Prostate gland (tissue), 2 donors: ENCODE measurements at places on chromosomes 4 and X. TPM values are rescaled to one million over a fixed set of nuclear protein-coding genes. Genes with fewer than 3 reads are reported as not detected.

GRCh38 chrX:123138473-123138872 is 45.6 kb upstream of the GRIA3 start:
- no peak for DNase-seq

- no peak for DNase-seq
Measured at GRCh38 chr4:14223461-14223860, 595.9 kb upstream of the BOD1L1 start.

- no peak for DNase-seq
Measured at GRCh38 chr4:121829511-121829910, 5.8 kb upstream of the CCNA2 start.

GRCh38 chr4:163707873-163708272 is 213.4 kb downstream of the TMA16 start:
- no peak for DNase-seq

DNA sequence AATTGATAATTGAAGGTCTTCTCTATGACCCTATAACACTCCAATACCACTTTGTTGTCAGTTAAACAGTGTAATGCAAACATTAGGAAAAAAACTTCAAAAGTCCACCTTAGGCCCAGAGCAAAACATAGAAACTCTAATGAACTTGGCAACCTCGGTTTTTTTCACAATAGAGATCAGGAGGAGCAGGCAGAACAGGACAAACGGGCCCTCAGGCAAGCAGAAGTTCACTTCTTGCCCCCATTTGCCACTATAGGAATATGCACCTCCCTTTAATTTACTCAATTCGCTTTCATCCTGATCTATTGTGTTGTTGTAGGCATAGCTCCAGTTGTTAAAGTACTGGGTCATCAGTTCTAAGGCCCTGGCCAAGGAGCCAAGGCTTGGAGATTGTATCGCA is 18.2 kb downstream of the ACOX3 start:
- DNase-seq, result peak; percentile 85

GRCh38 chr4:14853176-14853943 is 148.9 kb upstream of the CPEB2 start:
- no peak for DNase-seq

DNA sequence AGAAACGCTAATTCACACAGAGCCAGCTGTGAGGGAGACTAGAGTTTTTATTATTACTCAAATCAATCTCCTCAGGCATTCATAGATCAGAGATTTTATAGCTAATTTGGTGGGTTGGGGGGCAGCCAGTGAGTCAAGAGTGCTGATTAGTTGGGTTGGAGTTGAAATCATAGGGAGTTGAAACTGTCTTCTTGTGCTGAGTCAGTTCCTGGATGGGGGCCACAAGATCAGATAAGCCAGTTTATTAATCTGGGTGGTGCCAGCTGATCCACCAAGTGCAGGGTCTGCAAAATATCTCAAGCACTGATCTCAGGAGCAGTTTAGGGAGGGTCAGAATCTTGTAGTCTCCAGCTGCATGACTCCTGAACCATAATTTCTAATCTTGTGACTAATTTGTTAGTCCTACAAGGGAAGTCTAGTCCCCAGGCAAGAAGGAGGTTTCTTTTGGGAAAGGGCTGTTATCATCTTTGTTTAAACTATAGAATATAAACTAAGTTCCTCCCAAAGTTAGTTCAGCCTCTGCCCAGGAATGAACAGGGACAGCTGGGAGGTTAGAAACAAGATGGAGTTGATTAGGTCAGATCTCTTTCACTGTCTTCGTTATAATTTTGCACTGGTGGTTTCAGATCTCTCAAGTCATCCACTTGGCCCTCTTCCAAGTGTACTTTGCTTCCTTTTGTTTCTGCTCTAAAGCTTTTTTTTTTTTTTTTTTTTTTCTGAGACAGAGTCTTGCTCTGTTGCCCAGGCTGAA is 5.4 kb upstream of the NAA11 start:
- DNase-seq, result no peak

DNA sequence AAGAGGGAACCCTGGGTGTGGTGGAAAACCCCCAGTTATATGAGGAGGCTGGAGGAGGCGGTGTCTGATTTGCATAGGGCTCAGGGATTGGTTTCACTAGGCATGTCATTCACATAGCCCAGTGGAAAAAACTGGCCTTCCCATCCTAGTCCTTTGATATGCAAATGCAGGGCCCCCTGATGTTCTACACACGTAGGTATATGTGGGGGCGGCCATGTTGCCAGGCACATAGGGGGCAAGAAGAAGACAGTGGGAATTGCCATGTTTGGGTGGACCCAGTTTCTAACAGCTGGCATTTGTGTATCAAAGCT is 34.0 kb upstream of the ENPP6 start:
- no peak for DNase-seq

DNA sequence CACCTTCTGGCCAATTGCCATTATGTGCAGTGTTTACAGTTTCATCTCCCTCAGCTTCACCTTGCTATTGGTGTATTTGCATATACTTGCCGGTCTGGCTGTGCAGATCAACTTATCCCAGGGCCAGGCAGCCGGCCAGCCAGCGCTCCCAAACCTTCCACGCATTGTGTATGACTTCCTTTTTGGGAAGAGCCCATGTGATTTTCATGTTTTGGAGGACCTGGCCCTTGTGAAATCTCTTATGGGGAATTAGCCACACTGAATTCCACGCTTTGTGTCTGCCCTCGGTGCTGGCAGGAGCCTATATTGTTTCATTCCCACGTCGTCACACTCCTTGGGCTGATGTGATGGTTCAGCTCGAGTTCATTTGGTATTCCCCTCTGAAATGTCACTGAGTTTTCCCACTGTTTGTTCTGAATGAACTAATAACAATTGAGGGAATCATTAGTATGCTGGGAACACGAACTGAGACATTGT is 6.0 kb upstream of the PDLIM3 start:
- DNase-seq, result peak; percentile 44

GRCh38 chr4:12697970-12698369 is 786.2 kb downstream of the RAB28 start:
- no peak for DNase-seq

DNA sequence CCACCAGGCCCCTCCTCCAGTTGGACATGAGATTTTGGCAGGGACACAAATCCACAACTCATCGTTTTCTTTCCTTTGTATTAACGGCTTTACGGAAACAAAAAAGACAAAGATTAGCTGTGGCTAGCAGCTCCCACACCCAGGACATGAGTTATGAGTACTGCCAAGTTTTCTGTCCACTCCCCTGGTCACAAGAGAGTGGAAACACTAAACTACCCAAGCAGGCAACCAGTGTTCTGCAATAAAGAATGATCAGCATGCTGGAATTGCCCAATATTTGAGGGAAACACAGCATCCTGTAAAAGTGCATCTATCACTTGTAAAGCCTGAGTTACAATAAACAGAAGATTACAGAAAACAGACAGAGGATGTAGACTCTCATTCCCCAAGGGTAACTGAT is 358.4 kb downstream of the NLGN4X start:
- no peak for DNase-seq

DNA sequence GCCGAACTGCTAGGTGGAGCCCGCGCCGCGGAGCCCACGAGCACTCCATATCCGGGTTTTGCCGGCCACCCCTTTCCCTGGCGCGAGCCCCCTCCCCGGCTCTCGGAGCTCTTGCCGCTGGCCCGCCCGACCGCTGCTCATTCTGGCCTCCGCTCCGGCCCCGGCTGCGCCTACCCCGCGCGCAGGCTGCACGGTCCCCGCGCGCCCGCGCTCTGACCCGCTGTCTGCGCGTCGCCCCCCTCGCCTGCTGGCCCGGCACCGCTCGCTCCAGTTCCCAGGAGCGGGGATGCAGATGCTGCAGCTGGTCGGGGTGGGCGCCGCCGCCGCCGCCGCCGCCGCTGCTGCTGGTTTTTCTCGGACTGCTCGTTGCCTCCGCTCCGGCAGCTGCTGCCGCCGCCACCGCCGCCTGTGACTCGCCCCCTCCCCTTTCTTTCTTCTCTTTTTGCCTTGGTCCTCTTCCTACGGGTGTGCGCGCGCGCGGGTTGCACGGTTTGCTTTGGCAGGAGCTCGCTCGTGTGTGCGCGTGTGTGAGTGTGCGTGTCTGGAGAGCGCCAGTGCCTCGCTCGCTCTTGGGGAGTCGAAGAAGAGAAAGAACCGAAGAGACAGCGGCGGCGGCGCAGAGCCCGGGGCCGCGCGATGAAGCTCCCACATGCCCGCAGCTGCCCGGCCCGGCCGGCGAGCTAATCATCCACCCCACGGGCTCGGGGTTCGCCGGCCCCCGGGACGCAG is at the start of gene ADGRL3:
Gene ADGRL3, plus strand, starts transcription at position 140 of the 729 bp plus-strand sequence.
- no peak for DNase-seq

The FLNA gene
- total RNA-seq, result 2,337 TPM

The PPP1R2C gene
- total RNA-seq, result 6.6 TPM

The GUCY1B1 gene
- total RNA-seq, result 5.6 TPM
